Fibroblast of skin of right quadriceps (primary cell): ENCODE measurements at places on chromosomes 2 and 18.

DNA sequence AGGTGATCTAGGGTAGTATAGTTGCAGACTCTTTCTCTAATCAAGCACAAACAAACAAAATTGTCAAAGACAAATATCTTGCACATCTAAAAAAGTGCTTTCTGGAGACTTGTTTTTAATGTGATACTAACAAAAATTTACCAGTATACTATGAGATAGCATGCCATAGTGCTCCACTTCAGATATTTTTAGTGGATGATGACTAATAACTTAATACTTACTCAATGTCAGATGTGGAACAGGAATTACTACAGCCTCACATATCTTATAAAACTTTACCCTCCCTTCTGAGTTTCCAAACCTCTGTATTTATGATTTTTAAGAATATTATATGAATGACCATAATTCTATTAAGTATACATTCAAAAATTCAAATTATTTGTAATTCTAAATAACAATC lies 1162.0 kb upstream of the SLC39A10 start:
- DNase-seq = peak; percentile 1

DNA sequence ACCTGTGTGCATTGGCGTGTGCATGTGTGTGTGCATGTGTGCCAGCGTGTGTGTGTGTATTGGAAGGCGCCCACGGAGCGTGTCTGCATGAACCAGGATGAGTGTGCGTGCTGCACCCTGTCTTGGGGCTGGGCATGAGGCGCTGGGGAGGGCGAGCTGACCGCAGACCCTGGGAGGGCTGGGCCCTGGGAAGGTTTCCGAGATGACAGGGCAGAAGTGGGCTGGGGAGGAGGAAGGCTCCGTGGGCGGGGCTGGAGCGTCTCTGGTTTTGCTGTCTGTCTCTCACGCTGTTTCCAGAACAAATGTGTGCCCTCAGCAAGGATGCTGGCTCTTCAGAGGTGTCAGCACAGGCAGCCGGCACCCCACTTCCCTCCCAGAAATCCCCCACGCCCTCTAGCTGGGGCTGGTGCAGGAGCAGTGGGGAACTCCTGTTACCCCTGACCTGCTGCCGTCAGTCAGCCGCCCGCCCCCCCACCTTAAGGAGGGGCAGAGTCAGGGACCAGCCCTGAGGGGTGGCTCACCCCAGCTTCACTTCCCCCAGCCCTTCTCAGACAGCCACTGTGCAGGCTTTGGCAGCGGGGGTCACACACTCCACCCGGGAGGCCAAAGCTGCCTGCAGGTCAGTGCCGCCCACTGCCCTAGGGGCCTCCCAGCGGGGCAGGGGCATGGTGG lies at the start of gene GPR35:
Gene GPR35 (plus strand): TSS at position 531 of the 672 bp plus-strand sequence. CDS start 4,473 bp downstream, outside the sequence.
- peak; percentile 68 for DNase-seq

GRCh38 chr2:2050446-2050845 lies 280.6 kb downstream of the MYT1L start:
- no peak for DNase-seq

DNA sequence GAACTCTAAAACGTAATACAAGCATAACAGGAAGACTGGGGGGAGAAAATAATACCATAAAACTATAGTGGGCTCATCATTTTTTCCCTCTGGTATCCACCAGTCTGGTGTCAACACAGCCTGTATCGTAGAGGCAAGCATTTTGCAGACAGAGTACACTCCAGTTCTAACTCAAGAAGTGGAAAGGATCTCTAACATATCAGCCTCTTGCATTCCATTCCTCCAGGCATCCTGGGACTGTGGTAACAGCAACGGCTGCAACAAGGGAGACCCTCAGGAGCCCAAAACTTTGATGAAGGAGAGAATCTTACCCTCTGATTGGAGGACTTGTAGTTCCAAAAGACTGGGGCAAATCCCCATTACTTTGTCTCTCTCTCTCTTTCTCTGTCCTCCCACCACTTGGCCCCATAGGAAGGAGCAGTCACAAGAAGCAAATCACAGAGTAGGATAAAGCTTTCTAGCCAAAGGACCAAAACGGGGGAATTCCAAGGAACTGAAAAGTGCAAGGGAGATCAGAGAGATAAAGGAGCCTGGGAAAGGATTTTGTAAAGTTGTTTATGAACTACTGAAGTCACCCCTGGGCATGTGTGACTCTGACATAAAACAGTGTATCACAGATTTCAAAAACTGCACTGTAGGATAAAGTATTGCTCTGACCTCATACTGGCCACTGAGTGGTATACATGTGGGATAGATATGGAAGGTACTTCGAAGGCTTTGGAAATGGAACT lies 11.9 kb downstream of the FRZB start:
- DNase-seq = no peak

- no peak for DNase-seq
Measured at GRCh38 chr2:154161286-154161685, 289.6 kb downstream of the GALNT13 start.

DNA sequence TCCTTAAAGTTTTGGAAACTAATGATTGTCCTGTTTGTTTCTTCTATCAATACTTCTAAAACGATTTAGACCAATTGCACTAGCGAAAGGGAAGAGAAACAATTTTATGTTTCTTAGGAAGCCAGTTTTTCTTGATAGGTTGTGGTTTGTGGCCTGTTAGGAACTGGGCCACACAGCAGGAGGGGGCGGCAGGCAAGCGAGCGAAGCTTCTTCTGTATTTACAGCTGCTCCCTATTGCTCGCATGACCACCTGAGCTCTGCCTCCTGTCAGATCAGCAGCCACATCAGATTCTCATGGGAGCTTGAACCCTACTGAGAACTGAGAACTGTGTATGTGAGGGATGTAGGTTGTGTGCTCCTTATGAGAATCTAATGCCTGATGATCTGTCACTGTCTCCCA lies 201.5 kb upstream of the PXDN start:
- no peak for DNase-seq

DNA sequence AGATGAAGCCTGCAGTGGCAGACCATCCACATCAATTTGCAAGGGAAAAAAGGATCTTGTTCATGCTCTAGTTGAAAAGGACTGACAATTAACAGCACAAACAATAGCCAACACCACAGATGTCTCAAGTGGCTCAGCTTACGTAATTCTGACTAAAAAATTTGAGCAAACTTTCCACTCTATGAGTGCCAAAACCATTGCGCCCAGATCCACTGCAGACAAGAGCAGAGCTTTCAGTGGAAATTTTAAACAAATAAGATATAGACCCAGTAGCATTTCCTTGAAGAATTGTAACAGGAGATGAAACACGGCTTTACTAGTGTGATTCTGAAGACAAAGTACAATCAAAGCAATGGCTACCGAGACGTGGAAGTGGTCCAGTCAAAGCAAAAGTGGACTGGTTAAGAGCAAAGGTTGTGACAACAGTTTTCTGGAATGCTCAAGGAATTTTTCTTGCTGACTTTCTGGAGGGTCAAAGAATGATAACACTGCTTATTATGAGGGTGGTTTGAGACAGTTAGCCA lies 12.0 kb upstream of the ZNF396 start:
- peak; percentile 15 for DNase-seq

DNA sequence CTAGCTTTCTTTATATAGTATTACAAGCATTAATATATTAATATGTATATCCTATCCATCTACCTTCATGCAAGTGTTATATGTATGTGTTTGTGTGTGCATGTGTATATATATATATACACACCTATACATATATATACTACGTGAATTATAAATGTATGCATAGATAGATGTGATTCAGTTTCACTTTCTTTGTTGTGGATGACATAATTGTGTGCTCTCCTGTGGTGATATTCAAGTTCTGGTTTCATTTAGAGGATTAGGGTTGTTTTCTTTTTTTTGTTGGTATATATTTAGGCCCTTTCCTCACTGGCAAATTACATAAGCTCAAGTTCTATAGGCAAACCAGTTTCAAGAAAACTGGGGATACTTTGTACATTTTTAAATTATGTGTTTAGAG lies 225.7 kb upstream of the FANCL start:
- no peak for DNase-seq

DNA sequence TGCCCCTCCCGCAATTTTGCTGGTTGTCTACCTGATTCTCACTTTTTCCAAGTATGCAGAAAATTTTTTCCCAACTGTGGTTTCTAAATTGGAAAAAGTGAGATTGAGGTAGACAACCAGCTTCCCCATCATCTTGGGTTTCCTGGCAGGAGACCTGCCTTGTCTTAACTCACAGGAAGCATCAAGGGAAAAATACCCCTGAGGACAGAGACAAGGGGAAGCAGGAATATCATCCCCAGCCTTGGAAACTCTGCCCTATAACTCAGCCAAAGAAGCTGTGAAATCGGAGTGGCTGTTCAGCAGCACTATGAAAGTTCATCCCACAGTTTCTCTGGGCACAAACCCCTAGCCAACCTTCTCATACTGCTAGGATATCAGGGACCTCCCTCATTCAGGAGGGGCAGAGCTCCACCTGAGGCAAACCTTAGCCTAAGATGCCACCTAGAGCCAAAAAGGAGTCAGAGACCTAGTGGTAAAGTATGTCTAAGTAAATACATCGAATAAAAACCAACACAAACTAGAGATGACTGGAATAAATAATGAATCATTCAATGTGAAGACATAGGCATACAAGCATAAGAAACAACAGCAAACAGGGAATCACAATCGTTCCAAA lies 68.2 kb downstream of the ZSWIM2 start:
- peak; percentile 19 for DNase-seq

DNA sequence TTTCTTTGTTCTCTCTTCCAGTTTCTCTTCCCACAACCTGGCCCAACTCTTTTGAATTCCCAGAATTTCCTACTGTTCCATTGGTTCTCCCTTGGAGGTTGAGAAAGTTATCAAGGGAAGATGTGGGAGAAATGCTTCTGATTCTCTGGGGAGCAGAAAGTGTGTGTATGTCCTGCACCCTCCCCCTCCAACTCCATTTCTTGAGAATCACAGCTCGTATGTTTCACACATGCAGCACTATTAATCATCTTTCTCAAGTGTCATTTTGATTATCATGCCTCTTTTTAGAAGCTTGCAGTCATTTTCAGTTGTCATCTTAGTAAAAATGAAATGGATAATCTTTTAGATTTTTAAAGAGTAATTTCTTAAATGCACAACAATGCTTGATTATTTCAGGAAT lies 296.8 kb upstream of the SLC39A10 start:
- no peak for DNase-seq

DNA sequence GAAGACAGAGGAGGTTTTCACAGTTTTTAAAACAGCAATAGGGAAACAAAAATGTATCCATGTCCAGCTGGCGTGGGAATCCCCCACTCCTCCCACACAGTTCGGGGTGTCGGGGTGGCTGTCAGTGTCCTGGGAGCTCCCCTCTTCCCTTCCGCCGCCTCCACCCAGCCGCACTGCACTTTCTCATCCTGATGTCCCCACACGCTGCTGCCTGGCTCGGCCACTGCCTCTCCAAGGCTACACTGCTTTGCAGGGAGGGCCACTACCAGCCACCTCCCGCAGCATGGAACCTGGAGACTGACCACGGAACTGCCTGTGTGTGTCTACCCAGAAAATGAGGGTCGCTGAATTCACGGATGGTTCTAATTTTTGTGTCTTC lies 138.7 kb upstream of the CTDP1 start:
- no peak for DNase-seq

GRCh38 chr2:220455351-220455990 lies 828.0 kb downstream of the SLC4A3 start:
- DNase-seq = peak; percentile 4

DNA sequence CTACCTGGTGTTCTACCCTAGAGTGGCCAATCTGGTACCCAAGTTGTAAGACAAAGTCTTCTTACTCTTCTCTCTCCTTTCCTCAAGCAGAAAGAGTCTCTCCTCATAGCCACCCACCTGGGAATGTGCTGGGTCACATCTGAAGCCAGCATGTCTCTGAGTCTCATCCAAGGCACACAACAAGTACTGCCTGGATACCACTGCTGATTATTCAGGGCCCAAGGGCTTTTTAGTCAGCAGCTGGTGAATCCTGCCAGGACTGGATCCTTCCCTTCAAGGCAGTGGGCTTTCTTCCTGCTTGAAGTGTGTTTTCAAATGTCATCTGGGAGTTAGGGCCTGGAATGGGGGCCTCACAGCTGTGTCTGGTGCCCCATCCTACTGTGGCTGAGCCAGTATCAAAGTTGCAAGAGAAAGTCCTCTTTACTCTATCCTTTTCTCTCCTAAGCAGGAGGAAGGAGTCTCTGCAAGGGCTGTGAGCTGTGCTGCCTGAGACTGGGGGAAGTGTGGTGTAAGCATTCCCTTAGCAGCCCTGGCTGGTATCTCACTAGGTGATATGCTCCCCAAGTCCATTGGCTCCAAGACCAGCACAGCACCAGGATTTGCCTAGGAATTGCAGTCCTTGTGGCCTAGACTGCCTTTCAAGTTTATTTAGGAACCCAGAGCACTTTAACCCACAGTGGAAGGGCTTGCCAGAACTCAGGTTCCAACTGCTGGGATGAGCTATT lies 27.2 kb downstream of the OXER1 start:
- DNase-seq = no peak

- DNase-seq = no peak
Measured at GRCh38 chr2:203394519-203395227, 66.5 kb downstream of the ABI2 start.

GRCh38 chr2:6080932-6081753 lies 389.0 kb downstream of the SOX11 start:
- DNase-seq = no peak

- no peak for DNase-seq
Measured at GRCh38 chr2:72627083-72627482, 198.8 kb downstream of the EXOC6B start.

DNA sequence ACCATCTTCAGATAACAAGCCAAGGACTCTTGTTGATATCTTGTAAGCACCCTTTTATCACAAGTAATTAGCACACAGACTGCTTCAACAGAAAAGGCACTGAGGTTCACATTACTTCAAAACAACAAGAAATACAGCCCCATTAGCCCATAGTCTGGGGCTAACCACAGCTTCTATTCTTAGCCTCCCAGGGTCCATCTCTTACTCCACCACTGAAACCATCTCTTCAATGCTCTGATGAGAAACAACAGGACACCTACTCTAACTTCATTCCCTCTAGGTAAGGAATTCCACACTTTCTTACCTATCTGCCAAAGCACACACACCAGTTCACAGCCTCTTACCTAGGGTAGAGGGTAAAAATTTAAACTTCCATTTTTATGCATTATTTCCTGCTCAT lies 26.4 kb upstream of the CYTIP start:
- DNase-seq = no peak

DNA sequence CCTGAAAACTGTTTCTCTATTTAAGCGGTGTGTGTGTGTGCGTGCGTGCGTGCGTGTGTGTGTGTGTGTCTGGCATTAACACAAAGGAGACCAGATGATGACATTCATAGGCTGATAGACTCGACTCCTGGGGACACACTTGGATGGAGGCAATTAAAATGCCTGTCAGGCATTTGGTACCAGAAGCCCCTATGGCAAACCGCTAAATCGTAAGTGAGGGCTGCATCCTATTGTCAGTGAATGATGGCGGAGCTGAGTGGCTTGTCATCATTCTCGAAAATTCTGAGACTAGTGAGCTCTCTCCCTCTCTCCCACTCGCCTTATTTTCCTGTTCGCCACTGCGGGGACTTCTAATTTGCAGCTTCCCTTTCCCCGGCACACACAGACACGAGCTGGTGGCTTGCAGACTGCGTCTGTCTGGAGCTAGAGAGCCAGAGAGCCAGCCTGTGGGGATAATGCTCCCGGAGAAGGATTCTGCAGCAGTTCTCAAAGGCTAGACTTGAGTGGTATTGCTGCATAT lies 155.4 kb downstream of the MAP2 start:
- DNase-seq = peak; percentile 31
